ENCODE measurements at places on chromosomes 5 and 9.

DNA sequence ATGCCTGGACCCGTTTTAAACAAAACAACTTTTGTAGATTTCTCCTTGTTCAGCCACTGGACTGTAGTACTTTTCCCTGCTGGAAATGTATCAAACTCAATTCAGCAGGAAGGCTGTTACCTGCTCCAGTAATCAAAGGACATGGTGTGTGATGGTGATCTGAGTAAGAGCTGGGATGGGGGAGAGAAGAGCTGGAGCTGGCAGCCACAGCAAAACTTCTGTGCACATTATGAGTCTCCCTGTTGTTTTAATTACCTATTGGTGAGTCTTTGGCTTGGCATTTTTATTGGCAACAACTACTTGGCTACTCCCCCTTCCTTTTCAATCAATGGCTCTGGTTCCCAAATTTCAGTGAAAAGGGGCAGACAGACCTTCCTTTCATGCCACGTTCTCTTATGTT is 9.7 kb downstream of the NREP start:
- DNase-seq, result no peak

- DNase-seq, result no peak
Measured at GRCh38 chr5:95317687-95318086, 32.8 kb upstream of the MCTP1 start.

GRCh38 chr5:113150821-113151220 is 174.2 kb downstream of the DCP2 start:
- no peak for DNase-seq

DNA sequence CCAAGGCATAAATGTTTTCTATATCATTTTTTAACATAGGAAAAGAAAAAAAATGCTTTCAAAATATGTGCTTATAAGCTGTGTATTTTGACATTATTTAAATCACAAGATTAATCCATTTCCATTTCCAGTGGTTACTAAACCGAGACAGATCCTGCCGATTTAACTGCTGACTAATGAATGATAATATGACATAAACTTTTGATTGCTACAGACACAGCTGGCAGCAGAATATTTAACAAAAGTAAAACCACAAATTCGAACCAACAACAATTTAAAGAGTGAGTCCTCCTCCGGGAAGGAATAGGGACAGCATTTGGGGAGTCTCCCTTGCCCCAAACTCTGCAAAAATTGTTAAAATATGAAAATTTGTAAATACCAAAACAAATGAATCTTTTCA is 401.3 kb upstream of the DAB2 start:
- no peak for DNase-seq

GRCh38 chr9:13023498-13023897 is 248.7 kb downstream of the LURAP1L start:
- DNase-seq, result no peak

- no peak for DNase-seq
Measured at GRCh38 chr9:35106343-35106730, 3.4 kb upstream of the STOML2 start.

GRCh38 chr5:98179791-98180755 is 593.4 kb upstream of the RGMB start:
- DNase-seq, result no peak

DNA sequence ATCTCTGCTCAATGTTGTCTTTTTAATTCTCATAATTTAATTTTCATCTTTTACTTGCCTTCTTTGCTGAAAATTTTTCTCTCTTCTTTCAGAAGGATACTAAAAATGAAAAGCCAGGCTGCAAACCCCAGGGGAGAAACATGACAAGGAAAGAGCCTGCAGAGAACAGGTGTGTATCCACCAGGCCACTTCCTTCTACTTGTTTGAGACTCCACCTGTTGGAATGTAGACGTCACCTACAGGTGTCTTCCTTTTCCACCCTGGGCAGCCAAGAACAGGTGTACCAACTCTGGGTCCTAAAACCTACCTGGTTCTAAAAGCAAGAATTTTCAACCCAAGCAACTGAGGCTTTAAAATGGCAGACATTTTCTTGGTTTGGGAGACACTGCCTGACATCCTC is 166.8 kb downstream of the ATP10B start:
- no peak for DNase-seq

DNA sequence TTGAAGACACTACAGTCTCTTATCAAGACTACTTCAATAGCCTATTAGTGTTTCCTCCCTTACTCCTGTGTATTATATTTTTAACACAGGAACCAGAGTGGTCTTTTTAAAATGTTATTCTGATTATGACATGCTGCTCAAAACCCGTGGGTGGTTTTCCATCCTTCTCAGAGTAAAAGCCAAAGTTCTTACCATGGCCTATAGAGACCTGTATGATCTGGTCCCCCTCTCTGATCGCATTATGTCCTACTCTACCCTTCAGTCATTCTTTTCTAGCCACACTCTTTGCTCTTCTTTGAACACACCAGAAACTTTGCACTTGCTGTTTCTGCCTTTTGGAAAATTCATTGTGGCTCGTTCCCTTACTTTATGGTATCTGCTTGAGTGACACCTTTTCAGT is 13.8 kb downstream of the RECK start:
- no peak for DNase-seq

DNA sequence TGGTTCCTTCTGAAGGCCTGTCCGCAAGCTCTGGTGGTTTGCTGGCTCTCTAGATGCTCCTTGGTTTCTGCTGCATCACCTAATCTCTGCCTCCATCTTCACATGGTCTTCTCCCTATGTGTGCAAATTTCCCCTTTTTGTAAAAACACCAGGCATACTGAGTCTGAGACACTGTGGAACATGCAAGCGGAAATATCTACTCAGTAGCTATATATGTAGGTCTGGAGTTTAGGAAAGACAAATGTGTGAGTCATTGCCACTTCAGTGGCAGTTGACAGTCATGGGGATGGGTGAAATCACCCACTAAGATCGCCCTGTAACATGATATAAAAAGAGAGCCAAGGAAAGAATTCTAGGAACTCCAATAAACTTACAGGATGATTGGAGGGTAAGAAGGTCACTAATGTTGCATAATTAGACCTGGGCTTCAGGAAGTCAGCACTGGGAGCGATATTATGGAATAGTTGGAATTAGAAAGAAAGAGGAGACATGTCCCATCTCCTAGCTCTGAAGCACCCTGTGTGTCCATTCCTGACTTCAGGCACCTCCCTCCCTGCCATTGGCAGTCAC is 22.7 kb upstream of the UBLCP1 start:
- DNase-seq, result no peak

DNA sequence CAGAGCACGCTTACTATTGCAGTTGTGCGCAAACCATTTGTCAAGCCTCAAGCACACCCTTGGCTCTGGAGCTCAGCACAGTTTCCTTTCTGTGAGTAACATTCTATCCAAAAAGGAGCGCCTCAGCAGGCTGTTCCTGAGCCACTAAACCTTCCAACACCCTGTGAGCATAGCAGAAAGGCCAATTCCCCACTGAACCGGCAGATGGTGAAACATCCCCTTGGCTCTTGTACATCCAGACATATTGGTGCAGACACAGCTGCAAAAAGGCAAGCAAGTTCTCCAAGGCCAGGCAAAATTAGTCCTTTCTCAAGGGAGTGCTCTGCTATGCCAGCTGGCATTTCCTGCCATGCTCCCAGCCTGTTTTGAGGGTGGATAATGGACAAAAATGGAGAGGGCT is 44.1 kb upstream of the CEMIP2 start:
- no peak for DNase-seq

- DNase-seq, result no peak
Measured at GRCh38 chr5:157030692-157031091, 28.2 kb downstream of the HAVCR1 start.

DNA sequence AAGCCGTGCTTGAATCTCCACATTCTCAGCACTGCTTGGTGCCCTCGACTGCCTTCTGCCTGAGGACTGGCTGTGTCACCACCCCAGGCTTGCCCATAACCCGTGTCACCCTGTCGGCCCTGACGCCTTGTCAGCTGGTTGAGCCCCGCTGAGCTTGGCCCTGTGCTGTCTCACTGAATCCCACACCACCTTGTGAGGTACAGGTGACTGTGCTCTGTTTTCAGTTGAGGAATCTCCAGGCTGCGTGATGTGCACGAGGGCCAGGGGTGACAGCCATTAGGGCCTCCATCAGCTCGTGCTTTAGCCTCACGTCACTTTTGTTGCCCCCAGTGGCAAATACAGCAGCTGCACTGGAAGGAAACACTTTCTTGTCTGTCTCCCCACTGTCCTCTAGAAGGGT is 90.7 kb downstream of the CACNA1B start:
- peak; percentile 38 for DNase-seq

GRCh38 chr9:89999176-89999533 is 394.3 kb downstream of the GADD45G start:
- peak; percentile 77 for DNase-seq

DNA sequence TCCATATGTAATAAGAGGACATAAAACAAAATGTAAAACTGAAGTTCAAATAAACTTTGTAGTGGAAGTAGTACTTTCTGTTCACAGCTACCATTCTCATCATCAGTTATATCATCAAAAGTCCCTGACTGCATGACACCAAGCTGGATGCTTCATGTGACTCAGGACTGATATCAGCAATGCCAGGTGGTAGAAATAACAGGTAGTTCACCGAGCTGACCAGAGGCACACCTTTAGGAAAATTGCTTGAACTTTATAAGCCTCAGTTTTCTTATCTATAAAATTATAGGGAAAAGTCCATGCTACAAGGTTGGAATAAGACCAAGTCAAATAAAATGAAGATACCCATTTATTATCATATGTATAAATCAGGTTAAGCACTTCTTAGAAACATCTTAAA is 124.9 kb upstream of the PTGER4 start:
- no peak for DNase-seq

GRCh38 chr9:75707191-75707590 is 183.3 kb upstream of the PCSK5 start:
- DNase-seq, result no peak

- no peak for DNase-seq
Measured at GRCh38 chr9:1083325-1083913, 33.3 kb downstream of the DMRT2 start.

GRCh38 chr5:155293605-155294178 is 280.1 kb downstream of the KIF4B start:
- no peak for DNase-seq

GRCh38 chr5:158116965-158117364 is 258.0 kb upstream of the CLINT1 start:
- no peak for DNase-seq

DNA sequence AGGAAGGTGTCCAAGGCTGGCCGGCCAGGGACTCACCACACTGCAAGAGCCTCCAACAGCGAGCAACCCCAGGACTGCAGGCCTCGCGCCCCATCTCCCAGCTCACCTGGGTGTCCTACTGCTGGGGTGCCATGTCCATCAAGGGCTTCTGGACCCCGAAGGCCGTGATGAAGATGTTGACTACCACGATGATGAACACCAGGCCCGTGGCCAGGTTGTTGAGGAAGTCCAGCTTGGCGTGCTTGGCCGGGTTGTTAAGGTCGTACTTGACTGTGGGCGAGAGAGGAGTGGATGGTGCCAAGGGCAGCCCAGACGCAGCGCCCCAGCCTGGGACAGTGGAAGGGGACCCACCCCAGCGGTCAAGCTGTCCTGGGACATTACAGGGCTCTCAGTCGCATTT is 9.3 kb downstream of the NINJ1 start:
- DNase-seq, result peak; percentile 46

DNA sequence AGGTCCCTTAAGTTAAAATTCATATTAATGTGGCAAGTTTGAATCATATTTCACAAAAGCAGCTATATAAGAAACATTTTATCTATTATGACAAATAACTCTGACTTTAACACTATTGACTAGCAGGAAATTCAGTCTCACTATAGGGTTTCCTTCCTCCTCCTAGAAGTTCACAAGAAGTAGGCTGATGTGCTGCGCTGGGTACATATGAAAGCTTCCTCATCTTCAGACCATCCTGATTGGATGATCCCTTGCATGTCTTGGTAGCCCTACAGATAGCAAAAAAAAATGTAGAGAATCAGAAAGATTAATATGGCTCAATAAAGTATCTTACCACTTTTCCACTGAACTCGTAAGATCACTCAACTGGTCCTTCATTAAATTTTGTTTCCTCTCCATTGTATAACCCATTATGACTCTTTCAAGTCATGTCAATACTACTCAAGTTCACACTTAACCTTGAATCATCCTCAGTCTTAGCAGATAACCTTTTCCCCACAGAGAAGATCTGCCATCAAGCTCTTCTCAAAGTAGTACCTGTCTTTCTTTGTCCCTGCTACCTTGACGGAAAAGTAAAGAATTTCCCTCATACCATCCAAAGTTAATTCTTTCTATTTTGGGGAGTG is 11.5 kb upstream of the PSIP1 start:
- DNase-seq, result no peak

GRCh38 chr5:130651440-130651839 is 513.6 kb downstream of the HINT1 start:
- DNase-seq, result no peak

DNA sequence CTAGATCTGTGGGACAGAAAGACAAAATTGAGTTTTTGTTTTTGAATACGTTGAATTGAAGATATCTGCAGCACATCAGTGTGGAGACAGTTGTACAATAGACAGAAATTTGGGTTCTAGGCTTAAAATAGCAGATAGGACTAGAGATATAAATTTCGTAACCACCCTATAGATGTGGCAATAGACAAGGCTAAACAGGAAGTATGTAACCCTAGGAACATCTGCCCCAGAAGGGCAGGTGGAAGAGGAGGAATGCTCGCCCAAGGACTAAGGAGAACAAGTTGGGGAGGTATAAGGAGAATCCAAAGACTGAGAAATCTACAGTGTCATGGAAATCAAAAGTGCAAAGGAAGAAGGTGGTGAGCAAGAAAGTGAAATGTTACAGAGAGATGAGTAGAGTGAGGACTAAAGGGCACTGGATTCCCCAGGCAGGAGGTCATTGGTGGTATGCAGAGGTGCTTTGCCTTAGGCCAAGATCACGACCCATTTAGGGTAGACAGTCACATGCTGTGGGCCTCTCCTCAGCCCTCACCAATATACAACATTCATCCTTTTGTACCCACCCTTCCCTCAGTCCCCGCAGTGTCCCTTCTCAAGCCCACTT is 109.1 kb upstream of the ELL2 start:
- no peak for DNase-seq

- no peak for DNase-seq
Measured at GRCh38 chr5:149448431-149448830, 69.3 kb upstream of the IL17B start.

- no peak for DNase-seq
Measured at GRCh38 chr5:72588640-72589039, 81.4 kb upstream of the ZNF366 start.

DNA sequence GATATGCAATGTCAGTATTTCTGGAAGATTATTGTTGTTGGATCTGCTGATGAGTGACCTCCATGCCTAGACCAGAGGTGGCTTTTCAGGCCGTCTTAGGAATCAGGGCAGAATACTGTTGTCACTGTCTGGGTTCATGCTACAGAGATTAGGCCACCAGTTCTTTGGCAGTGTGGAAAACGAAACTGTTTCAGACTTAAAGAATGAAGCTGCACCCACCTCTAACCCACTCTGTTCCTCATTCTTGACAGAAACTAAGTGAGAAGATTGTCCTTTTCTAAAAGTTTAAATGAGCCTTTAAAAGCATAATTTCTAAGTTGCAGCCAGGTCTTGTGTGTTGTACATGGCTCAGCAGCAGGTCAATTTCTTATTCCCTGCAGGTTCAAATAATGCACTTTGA is 444.3 kb downstream of the ENC1 start:
- DNase-seq, result no peak

Data from left lobe of liver (tissue), 2 donors.